ENCODE measurements at places on chromosomes 5 and 9.

DNA sequence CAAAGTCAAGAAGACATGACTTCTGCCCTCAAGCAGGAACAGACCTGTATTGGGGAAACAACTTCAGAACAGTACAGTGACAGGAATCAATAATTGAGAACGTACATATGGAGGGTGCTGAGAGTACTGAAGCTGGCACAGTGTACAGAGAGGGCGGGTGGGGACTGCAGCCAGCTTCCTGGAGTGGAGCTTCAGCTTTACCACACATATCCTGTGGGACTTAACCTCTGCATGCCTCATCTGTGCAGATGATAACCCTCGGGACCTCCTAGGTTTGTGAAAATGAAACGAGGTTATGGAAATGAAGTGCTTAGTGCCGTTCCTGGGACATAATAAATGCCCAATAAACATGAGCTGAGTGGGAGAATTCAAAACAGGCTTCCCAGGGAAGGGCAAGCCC lies 22.1 kb upstream of the RARS1 start:
- DNase-seq, result no peak

GRCh38 chr5:116702776-116703175 lies 128.2 kb upstream of the SEMA6A start:
- DNase-seq, result no peak

- no peak for DNase-seq
Observed at GRCh38 chr9:99753436-99753835, 68.2 kb upstream of the NR4A3 start.

DNA sequence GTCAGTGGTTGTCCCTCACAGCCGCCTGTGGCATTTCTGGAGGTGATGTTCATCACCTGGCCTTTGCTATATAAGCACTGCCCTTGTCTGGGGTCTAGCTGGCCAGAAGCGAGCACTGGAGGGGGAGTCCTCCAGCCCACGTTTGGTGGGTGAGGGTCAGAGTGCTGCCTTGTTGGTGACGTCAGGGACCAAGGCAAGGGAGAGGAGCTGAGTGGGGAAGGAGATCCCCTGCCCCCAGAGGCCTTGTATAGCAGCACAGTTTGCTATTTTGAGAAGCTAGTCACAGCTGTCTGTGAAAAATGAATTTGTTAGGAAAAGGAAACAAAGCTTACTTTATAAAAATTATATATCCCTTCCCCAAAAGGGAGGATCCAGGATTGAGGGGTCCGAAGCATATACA lies 49.8 kb downstream of the SYK start:
- DNase-seq, result no peak

DNA sequence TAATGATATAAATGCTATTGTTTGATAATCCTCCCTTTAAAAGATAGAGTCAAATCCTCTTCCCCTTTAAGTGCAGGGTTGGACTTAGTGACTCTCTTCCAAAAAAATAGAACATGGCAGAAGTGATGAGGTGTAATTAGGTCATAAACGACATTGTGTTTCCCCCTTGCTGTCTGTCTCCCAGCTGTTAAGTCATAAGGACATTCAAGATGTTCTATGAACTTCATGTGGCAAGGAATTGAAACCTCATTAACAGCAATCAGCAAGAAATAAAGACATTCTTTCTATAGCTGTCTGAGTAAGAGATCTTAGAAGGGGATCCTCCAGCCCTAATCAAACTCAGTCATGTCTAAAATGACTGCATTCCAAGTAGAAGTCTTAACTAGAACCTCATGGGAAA lies 3.3 kb upstream of the SLC25A46 start:
- peak; percentile 24 for DNase-seq

DNA sequence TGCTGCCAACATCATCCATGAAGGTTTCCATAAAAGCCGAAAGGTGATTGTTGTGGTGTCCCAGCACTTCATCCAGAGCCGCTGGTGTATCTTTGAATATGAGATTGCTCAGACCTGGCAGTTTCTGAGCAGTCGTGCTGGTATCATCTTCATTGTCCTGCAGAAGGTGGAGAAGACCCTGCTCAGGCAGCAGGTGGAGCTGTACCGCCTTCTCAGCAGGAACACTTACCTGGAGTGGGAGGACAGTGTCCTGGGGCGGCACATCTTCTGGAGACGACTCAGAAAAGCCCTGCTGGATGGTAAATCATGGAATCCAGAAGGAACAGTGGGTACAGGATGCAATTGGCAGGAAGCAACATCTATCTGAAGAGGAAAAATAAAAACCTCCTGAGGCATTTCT lies 10.1 kb downstream of the TLR4 start:
- DNase-seq, result no peak

Data from inflammatory macrophage treated with lipopolysaccharide for 4 hours (primary cell).